LHCN-M2 (cell line): ENCODE measurements at places on chromosomes 7 and 10. TPM values are rescaled to one million over a fixed set of nuclear protein-coding genes. Genes with fewer than 3 reads are reported as not detected.

Gene GPR85
- 8.5 and 9.1 TPM in 2 replicates for total RNA-seq

Gene MKX
- total RNA-seq, result 0.11 TPM in 1 of 2 replicates, not detected in the other

Gene INHBA
- 3.0 and 3.6 TPM in 2 replicates for total RNA-seq

Gene SEMA3D
- under 0.01 TPM in 1 of 2 replicates, not detected in the other for total RNA-seq

Gene STEAP2
- 11.4 and 23.9 TPM in 2 replicates for total RNA-seq

Gene FAM180A
- total RNA-seq, result 3.7 and 4.1 TPM in 2 replicates

Gene ABCA13
- 2.9 and 3.4 TPM in 2 replicates for total RNA-seq

Gene STAG3
- total RNA-seq, result 0.23 and 0.96 TPM in 2 replicates
